CD14-positive monocyte (primary cell): ENCODE measurements at places on chromosomes 3 and 15. TPM values are rescaled to one million over a fixed set of nuclear protein-coding genes. Genes with fewer than 3 reads are reported as not detected.

CELF6 gene
- 1.9 and 2.9 TPM in 2 replicates for polyA plus RNA-seq

CCDC174 gene
- 7.9 TPM for polyA plus RNA-seq

SOX14 gene
- polyA plus RNA-seq: not detected

PYGO1 gene
- polyA plus RNA-seq: not detected

RNF168 gene
- polyA plus RNA-seq: 6.7 TPM

TMCO5A gene
- not detected for polyA plus RNA-seq

ALDH1L1 gene
- not detected for polyA plus RNA-seq

RTP1 gene
- not detected for polyA plus RNA-seq

TAGLN3 gene
- polyA plus RNA-seq: not detected

IL5RA gene
- not detected in 2 replicates for polyA plus RNA-seq

SLC24A5 gene
- not detected for polyA plus RNA-seq

CYP1A1 gene
- polyA plus RNA-seq: 0.16 TPM in 1 of 2 replicates, not detected in the other

PPP2R3A gene
- polyA plus RNA-seq: 0.10 TPM

FANCD2OS gene
- polyA plus RNA-seq: not detected in 2 replicates

CHRNB4 gene
- polyA plus RNA-seq: not detected

DOCK3 gene
- polyA plus RNA-seq: 0.03 TPM

LRRC49 gene
- 0.24 TPM for polyA plus RNA-seq

GOLGA8T gene
- not detected for polyA plus RNA-seq

TUSC7 gene
- not detected for polyA plus RNA-seq

SLC12A1 gene
- not detected in 2 replicates for polyA plus RNA-seq

ITGB5 gene
- polyA plus RNA-seq: 1.1 and 1.2 TPM in 2 replicates

NCBP2 gene
- polyA plus RNA-seq: 42.9 TPM

MCF2L2 gene
- polyA plus RNA-seq: not detected

MME gene
- polyA plus RNA-seq: 0.73 TPM

BFSP2 gene
- not detected for polyA plus RNA-seq

SLC7A14 gene
- not detected in 2 replicates for polyA plus RNA-seq

PPP1R14D gene
- not detected for polyA plus RNA-seq

FSTL1 gene
- 0.44 TPM for polyA plus RNA-seq

ADAMTS9 gene
- polyA plus RNA-seq: not detected

SAMD7 gene
- polyA plus RNA-seq: not detected

MUC4 gene
- not detected in 2 replicates for polyA plus RNA-seq

SEMA5B gene
- polyA plus RNA-seq: not detected

UBXN7 gene
- 3.4 and 10.5 TPM in 2 replicates for polyA plus RNA-seq

MKRN2 gene
- 29.6 TPM for polyA plus RNA-seq

ERC2 gene
- not detected in 2 replicates for polyA plus RNA-seq

NEK11 gene
- 0.20 and 0.56 TPM in 2 replicates for polyA plus RNA-seq

RASL12 gene
- not detected for polyA plus RNA-seq

SERPINI2 gene
- polyA plus RNA-seq: 0.24 and 1.1 TPM in 2 replicates

CCDC54 gene
- not detected in 2 replicates for polyA plus RNA-seq

CACNA1D gene
- 0.50 and 1.2 TPM in 2 replicates for polyA plus RNA-seq

SLC9C1 gene
- polyA plus RNA-seq: not detected in 2 replicates

RYK gene
- 5.0 TPM for polyA plus RNA-seq
